ENCODE measurements at places on chromosomes 3 and 15.

- no peak for DNase-seq
Measured at GRCh38 chr3:103169289-103169688, 734.5 kb downstream of the ZPLD1 start.

GRCh38 chr3:197260491-197261163 is 37.8 kb downstream of the DLG1 start:
- DNase-seq: peak; percentile 59

DNA sequence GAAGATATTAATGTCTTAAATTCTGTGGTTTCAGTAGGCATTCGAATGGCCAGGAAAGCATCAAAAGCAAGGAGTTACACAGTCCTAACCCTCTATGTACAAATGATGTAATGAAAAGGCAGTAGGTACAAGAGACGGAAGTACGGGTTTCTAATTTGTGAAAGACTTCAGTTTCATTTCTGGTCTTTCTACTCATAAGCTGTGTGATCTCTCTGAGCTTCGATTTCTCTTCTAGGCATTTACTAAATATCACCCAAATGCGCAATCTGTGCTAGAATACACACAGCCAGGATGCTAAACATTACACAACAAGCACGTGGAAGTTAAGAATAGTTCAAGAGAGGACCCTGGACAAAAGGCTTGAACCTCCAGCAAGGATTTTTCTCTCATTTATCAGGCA is 17.9 kb upstream of the STIMATE start:
- DNase-seq: no peak

DNA sequence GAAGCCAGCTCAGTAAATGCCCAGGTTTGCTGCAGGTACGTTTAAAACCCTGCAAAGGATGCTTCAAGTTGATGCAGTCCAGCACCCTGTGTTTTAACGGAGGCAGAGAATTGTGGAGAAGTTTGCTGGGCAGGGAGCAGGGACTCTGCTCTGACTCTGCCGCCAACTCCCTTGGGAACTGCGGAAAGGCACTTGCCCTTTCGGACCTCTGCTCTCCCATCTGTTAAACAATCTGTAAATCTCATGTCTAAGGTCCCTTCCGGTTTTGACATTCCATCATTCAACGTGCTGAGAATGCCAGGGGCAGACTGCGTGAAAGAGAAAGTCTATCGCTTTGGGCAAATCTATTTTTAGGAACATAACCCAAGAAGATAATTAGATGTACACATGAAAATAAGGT is 184.5 kb downstream of the OPA1 start:
- no peak for DNase-seq

DNA sequence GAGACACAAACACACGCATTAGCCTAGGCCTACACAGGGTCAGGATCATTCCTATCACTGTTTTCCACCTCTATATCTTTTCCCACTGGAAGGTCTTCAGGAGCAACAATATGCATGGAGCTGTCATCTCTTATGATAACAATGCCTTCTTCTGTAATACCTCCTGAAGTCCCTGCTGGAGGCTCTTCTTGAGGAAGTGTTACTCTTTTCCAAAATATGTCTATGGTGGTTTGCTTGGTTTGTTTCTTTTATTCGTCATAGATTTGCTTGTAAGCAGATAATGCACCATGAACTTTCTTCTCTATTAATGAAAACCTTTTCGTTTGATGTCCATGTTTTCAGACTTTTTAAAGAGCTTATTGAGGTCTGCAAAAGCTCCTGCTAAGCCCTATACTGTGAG is 109.3 kb downstream of the GMPS start:
- no peak for DNase-seq

DNA sequence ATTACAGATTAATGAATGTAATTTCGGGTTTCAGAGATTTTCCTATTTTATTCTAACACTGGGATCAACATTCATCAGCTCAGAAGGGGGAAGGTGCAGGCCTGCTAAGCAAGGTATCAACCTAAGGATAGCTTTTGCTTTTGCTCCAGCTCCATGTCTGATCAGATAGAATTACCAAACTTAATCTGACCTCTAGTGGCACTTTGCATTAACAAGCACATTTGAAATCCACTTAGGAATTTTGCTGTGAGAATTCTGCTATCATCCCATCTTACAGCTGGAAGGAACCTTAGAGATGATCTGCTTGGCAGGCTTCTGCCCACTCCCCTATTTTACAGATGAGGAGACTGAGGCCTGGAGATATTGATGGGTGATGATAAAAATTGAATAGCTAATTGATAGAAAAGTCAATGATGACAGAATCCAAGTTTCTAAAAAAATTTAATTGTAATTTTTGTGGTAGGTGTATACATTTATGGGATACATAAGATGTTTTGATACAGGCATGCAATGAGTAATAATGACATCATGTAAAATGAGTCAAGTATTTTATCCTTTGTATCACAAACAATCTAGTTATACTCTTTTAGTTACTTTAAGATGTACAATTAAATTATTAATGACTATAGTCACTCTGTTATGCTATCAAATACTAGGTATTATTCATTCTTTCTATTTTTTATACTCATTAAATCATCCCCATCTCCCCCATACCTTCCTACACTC is 209.2 kb upstream of the ZPLD1 start:
- peak; percentile 37 for DNase-seq

GRCh38 chr3:187963677-187964385 is 190.1 kb upstream of the LPP start:
- peak; percentile 96 for DNase-seq
